Activated T-cell treated with anti-CD3 and anti-CD28 coated beads, Interleukin-2, amount 50 U/mL, for 4 hours (primary cell): ENCODE measurements at places on chromosomes 11 and 22. TPM values are rescaled to one million over a fixed set of nuclear protein-coding genes. Genes with fewer than 3 reads are reported as not detected.

DNA sequence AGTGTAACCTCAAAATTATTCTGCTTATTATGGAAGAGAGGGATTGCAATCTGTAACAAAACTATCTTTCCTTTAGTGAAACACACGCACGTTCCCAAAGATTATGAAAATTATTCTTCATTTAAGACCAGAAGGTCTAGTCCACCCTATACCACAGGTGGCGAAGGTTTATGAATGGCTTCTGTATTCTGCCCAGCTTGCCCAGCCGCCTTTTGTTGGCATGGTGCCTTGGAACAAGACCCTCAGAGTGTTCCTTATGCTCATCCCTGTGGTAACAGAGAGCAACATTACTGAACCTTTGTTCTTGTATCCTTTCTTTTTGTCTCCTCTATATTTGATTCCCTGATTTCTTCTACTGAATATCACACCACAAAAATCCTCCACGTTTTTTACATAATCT lies 116.4 kb downstream of the FAR1 start:
- DNase-seq = no peak

GRCh38 chr11:14975252-14975587 lies 3.1 kb upstream of the CALCA start:
- DNase-seq = no peak

DNA sequence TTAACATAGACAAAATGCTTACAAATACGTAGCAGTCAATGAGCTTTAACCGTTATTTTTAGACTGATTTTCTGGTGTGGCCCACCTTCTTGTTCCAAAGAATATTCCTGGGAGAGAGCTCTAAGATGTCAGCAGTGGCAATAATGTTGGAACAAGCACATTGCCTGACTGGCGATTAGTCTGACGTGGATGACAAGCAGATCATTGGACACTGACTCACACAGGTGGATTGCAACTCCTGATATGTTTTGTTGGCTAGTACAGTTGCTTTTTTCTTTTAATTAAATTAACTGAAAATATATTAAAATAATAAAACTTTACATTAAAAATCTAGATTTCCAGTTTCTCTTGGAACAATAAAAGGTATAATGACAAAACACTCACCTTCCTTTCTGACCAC lies 78.0 kb downstream of the TENM4 start:
- DNase-seq = no peak

- no peak for DNase-seq
These were observed 67.0 kb downstream of the ARHGAP20 start for GRCh38 chr11:110645253-110645652.

DNA sequence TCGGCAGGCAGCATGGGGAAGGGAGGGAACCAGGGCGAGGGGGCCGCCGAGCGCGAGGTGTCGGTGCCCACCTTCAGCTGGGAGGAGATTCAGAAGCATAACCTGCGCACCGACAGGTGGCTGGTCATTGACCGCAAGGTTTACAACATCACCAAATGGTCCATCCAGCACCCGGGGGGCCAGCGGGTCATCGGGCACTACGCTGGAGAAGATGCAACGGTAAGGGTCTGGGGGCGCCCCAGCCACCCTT lies 204 bp downstream of the FADS2 start:
- DNase-seq = no peak

DNA sequence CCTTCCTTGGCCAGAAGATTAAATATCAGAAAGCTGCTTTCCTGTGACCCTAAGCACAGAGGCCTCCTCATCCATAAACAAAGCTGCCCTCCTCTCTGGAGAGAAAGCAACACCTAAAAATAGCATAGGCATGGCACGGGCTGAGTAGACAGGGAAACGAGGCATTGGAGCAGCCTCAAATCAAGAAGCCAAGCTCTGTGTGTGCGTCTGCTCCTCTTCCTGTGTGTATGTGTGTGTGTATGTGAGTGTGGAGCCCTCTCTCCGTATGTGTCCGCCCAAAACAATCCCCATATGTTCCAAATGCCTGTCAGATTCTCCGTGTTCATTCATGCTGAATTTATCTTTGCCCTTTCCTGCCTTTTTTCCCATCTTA lies 24.0 kb downstream of the KCNJ5 start:
- no peak for DNase-seq

- no peak for DNase-seq
These were observed 650.8 kb upstream of the KIRREL3 start for GRCh38 chr11:127651175-127651887.

Gene ACR
- total RNA-seq = not detected

Gene OR51B4
- not detected for total RNA-seq

Gene FHIP1B
- 22.9 TPM for total RNA-seq
